ENCODE measurements at places on chromosomes 3 and 15. TPM values are rescaled to one million over a fixed set of nuclear protein-coding genes. Genes with fewer than 3 reads are reported as not detected.

Gene DUOXA2
- not detected for total RNA-seq

Gene CHDH
- 0.03 TPM for total RNA-seq

Gene ZNF80
- not detected for total RNA-seq

Gene GJD2
- not detected for total RNA-seq

Gene GOLGA8M
- total RNA-seq: 2.0 TPM

Gene TNFSF10
- 1.1 TPM for total RNA-seq

Gene LMAN1L
- total RNA-seq: not detected

All from smooth muscle cell of the pulmonary artery (primary cell).